Suprapubic skin (tissue), 4 donors: ENCODE measurements at places on chromosomes 12 and 14. TPM values are rescaled to one million over a fixed set of nuclear protein-coding genes. Genes with fewer than 3 reads are reported as not detected.

Gene INSM2
- not detected for total RNA-seq

Gene KRT2
- total RNA-seq: 844 TPM

Gene KLRK1
- not detected for total RNA-seq

Gene GYS2
- total RNA-seq: not detected

Gene P2RX2
- total RNA-seq: not detected

Gene GCN1
- total RNA-seq: 62.0 TPM

Gene SERPINA4
- not detected for total RNA-seq

Gene TMEM233
- total RNA-seq: not detected

Gene GLS2
- total RNA-seq: 8.4 TPM

Gene PRIMA1
- total RNA-seq: 6.1 TPM

Gene FLRT2
- total RNA-seq: 29.6 TPM

Gene KLHDC1
- 3.5 TPM for total RNA-seq

DNA sequence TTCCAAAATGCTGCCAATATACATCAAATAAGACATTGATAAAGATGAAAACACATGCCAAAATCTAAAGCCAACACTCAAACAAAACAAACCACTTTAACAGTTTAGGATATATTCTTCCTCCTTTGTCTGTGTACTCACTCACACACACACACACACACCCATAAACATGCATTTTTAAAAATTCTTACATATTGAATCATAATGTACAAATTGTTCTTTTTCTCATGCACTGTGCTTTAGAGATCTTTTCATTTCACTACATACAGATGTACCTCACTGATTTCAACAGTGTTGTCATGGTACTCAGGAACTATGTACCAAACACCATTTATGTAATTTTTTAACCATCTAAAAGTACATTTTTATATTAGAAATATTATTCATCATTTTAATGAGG, 9.5 kb upstream of the RERG start:
- no peak for DNase-seq

GRCh38 chr12:130429656-130430505, 92.2 kb downstream of the PIWIL1 start:
- DNase-seq: peak; percentile 32

DNA sequence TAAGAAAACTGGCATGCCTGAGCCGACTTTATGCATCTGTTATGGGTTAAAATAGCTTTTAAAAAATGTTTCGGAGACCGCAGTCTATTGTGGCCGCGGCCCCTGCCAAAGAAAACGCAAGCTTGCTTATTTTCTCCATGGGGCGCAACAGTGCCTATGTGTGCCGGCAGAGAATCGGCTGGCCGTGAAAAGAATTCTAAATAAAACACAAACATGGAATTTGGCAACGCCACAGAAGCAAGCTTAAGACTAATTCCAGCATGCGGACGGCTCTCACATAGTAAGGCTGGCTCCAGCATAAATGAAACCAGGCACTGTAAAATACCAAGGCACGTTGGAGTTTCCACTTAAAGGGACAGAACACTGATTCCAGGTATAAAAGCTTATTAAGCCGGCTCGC, 56.7 kb downstream of the BCL11B start:
- DNase-seq: no peak

- no peak for DNase-seq
Measured at GRCh38 chr12:67826148-67826547, 163.1 kb upstream of the IFNG-AS1 start.

DNA sequence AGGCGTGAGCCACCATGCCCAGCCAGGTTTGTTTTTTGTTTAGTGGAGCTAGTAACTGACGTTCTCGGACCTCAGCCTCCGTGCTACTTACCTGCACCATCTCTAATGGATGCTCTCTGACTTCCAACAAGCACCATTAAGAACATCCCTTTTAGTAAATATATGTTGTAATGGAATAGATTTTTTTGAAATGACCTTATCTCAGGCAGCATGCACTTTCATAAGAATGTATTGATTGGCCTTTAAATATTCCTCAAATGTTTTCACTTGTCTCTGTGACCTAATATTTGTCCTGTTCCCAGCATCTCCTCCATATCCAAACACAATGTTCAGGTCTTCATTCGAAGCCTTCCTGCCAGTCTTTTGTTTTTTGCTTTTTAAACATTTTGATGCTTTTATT, 51.7 kb downstream of the PLXNC1 start:
- no peak for DNase-seq

GRCh38 chr14:62185078-62185477, 422.9 kb downstream of the SNAPC1 start:
- DNase-seq: no peak

- no peak for DNase-seq
Measured at GRCh38 chr14:43087666-43088065, 1419.4 kb downstream of the FSCB start.

DNA sequence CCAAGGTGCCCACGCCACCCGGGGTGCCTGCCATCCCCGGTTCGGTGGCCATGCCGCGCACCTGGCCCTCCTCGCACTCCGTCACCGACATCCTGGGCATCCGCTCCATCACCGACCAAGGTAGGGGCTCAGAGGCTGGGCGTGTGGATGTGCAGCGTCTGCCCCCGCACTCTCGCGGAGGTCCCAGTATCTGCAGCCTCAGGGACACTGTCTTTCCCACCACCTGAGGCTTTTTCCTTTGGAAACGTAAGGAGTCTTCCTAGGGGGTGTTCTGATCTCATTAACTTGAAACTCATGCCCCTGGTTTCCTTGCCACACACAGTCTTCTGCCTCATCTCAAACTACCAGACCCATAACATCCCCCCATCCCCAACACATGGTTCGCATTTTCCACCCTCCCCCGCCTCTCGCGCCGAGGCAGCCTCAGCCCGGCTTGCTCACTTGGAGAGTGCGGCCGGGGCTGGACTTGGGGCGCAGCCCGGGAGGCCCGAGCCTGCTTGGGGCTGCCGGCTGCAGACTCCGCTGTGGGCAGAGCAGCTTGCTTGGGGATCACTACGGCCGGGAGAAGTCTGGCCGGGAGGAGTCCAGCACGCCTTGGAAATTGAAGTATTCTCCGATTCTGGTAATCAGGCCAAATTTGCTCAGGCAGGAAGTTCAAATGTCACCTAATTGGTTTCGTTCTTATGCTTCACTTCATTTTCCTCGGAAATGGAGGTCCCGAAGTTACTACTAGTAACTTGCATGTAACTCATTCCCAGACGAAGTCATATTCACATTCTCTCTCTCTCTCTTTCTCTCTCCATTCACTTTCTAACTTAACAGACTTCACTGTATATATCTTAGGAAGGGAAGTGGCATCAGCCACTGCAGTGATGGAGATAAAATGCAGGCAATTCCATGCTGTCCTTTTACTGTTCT, 2.0 kb downstream of the PAX9 start:
- no peak for DNase-seq

- DNase-seq: no peak
Measured at GRCh38 chr14:75134644-75135043, 7.8 kb upstream of the NEK9 start.

- DNase-seq: no peak
Measured at GRCh38 chr12:94495445-94496115, 35.9 kb upstream of the CEP83 start.

GRCh38 chr12:8544295-8544694, 3.6 kb upstream of the CLEC4E start:
- DNase-seq: no peak

- DNase-seq: no peak
Measured at GRCh38 chr14:81963846-81964245, 430.2 kb upstream of the SEL1L start.

DNA sequence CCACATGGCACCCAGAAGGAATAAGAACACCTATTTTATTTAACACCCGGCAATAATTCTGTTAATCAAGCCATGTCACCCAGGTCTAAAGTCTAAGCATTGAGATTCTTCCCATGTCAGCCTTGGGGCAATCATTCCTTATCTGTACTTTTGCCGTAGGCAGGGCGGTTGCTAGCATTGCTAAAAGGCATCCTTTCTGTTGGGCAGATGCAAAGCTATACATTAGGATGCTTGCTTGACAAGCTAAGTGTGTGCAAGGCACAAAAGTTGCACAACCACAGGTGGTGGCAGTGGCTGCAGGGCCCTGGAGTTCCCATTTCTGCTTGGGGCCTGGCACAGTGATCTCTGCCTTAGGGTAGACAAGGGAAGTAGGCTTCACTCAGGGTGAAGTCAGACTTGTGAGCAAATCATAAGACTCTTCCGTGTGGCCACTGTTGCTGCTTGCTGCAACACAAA, 12.5 kb upstream of the GALNT6 start:
- no peak for DNase-seq

DNA sequence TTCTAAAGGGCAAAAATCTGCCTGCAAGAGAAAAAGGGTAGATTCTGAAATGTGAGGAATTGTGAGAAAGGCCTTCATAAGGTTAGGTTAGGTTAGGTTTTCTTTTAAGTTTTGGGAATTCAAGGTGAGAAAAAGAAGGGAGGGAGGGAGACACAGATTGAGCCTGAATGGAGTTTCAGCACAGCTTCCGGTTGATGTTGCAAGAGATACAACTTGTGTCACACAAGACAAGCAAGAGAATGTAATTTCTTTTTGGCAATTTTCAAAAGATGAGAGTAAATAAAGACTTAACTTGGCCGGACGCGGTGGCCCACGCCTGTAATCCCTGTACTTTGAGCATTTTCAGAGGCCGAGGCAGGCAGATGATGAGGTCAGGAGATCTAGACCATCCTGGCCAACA, 63.8 kb downstream of the CPSF2 start:
- DNase-seq: no peak

DNA sequence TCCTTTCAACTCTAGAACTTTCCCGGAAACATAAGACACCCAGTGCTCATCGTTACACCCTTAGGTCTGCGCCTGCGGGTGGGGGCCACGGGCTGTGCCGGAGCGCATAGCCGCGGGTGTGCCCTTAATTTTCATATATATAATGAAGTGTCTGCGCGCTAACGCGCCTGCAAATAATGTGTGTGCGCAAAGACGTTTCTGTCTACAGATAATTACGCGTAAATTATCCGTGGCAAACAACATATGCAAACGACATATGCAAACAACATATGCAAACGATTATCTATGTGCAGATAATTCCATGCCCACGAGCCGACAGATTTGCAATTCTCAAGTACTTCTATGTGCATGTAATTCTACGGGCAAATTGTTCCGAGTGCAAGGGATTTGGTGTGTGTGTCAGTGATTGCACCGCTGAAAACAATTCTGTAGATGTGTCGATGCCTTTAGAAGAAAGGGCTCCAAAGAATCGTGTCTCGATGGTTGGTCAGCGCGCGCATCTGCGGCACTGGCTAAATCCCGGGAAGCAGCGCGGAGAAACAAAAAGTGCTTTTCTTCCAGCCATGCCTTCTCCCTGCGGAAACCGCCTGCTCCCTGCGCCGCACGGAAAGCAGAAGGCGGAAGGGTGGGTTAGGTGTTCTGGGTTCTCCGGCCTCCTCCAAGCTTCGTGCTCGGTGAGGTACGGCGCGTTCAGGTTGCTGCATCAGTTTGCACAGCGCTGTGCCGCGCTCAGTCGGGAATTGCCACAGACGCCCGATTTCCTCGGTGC, 34.5 kb upstream of the TBX5 start:
- DNase-seq: no peak

- peak; percentile 82 for DNase-seq
Measured at GRCh38 chr12:71662849-71663560, 643 bp downstream of the ZFC3H1 start.

DNA sequence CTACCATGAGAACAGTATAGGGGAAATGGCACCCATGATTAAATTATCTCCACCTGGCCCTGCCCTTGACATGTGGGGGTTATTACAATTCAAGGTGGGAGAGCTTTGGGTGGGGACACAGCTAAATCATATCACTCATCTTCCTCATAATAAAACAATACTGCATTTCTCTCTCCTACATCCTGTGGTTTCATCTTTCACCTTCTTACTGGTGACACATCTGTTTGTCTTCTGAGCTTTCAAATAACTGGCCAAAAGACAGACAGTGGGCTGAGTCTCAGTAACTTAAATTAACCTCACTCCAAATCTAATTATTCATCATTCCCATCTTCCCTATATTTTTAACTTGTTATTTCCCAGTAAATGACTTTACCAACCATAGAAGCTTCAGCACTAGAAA, 729.7 kb upstream of the USP15 start:
- DNase-seq: no peak

- DNase-seq: no peak
Measured at GRCh38 chr12:57514720-57515407, 5.5 kb downstream of the DDIT3 start.

- DNase-seq: no peak
Measured at GRCh38 chr12:11765817-11766794, 116.6 kb downstream of the ETV6 start.

DNA sequence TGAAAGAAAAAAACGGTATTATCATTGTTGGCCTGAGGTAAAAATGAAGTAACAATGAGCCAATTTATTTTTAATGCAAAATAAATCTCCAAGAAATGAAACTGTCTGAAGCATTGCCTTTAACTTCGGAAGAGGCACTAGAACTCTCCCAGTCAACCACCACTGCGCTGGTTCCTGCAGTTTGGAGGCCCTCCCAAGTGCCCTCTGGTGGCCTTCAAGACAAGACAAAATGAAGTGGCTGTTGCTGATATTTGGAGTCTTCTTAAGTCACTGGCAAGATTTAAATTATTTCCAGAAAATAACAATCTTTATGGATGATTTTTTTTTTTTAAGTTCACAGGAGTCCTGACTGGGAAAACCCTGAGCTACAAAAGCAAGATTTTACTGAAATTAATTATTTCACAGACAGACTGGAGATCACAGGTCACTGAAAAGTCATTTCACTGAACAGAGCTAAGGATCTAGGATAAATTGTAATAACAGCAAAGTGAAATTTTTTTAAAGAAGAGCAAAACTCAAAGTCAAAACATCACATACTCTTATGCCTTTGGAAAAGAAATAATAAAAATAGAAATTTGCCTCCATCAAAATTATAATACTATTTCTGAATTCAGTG, 58.2 kb downstream of the DICER1 start:
- DNase-seq: peak; percentile 75

DNA sequence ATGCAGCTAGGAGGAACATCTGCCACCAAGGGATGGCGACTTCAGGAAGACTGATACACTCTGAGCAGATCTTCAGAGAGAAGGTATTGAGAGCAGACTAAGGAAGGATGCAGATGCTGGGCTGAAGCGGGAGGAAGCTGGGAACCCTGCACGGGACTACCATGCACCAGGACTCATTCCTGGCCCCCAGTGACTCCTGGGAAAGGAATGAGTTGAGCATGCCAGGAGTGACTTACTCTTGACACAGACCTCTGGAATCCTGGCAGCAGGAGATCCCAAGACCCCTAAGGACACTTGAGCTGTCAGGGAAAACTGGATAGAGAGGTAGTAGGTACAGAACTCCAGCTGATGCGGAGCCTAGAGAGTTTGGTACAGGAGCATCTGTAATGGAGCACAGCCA, 336.1 kb downstream of the RPS29 start:
- no peak for DNase-seq

GRCh38 chr14:104881369-104881979, 16.4 kb downstream of the CEP170B start:
- DNase-seq: no peak

GRCh38 chr12:95857799-95858198, 953 bp upstream of the SNRPF start:
- DNase-seq: no peak

DNA sequence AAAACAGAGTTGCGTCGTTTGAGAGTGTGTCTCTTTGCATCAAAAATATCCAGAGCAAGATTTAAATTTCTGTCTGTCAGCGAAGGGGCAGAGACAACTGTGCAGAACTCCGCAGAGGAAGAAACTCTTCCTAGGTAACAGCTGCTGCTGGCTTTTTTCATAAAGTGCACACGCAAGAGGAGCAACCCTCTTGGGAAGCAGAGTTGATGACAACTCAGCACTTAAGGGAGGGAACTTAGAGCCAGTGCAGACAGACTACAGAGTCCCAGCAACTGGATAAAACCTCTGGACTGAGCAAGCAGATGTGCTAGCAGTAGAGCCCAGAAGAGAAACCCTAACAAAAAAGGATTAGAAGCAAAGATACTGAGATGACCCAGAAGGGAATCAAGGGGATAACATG, 337.1 kb downstream of the PCNX1 start:
- no peak for DNase-seq
